ENCODE measurements at places on chromosomes 11 and 22.

DNA sequence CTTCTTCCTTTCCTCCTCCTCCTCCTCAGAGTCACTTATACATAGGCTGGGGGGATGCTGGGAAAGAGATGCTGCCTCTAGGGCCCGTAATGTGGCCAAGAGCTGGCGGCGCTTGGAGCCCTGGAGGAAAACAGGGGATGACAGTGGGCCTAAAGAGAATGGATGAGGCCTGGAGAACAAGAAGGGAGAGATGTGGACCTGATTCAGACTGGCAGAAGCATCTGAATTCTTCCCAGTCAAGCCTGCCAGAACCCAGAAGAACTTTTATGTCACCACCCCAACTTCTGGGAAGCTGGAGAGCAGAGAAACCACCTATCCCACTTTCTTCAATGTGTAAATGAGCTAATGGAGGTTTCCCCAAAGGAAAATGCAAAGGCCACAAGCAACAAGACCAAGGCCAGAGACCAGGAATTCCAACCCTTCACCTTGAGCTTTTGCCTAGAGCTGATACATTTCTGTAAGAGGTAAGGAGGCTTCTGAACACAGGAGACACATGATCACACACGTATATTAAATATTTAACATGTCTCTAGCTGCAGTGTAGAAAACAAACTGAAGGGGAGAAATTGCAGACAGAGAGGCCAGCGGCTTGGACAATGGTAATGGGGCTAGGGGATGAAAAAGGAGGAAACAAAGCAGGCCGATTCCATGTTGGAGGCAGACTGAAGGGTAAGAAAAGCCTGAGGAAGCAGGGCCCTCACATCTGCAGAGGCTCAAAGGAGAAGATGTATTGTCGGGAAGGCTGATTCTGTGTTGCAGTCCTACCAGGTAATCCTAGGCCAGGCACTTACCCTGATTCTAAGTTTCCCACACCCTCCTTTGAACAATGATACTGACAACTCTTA is 1.1 kb downstream of the RRP8 start:
- no peak for DNase-seq

DNA sequence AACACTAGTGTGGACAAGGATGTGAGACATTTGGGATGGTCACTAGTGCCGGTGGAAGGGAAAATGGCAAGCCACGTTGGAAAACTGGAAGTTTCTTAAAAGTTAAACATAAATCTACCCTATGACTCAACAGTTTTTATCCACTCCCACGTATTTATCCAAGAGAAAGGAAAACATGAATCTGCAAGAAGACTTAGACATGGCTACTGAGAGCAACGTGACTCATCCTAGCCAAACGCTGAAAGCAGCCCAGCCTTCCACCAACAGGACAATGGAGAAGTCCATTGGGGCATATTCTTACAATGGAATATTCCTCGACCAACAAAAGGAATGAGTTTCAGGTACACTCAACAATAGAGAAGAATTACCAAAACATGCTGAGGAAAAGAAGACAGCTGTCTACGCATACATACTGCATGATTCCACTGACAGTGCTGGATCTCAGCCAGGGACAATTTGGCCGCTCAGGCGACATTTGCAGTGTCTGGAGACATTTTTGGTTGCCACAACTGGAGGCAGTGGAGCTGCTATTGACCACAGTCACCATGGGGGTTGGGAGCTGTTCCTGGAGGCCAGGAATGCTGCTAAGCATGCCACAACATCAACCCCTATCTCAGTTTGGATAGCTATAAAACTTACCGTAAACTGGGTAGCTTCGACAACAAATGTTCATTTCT is 21.2 kb downstream of the SYT13 start:
- no peak for DNase-seq

DNA sequence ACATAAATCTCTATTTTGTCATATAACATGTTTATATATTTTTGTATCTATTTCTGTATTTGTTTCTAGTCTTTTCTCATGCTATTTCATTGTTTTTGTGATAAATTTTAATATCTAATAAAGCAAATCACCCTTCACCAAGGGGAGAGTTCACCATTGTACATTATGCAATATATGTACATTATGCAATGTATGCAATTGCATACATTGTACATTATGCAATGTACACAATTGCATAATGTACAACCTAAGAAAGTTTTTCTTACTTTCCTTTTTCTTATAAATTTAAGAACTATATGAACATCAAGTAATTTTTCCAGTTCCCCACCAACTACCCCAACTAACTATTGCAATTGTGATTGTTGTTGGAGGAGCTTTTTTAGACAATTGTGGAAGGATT is 44.1 kb upstream of the GLYATL2 start:
- DNase-seq = no peak

GRCh38 chr11:11660363-11660740 is 38.5 kb upstream of the GALNT18 start:
- DNase-seq = no peak

DNA sequence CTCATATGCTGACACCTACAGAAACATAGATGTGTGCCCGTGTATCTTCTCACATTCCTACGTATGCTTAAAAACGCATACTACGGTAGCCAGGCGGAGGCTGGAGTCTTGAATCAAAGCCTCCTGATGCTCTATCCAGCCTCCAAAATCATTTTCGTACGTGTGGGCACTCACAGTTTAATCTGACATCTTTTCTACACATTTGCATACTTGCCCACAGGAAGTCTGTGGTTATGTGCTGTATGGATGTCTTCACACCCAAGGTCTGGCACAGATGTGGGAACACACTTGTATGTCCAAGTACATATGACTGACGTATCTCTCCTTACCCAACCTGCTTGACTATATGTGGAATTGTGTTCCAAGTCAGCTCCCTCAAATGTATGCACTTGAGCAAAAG is 561.8 kb upstream of the CADM1 start:
- DNase-seq = no peak

GRCh38 chr11:7275133-7275532 is 23.4 kb downstream of the SYT9 start:
- DNase-seq = no peak

- no peak for DNase-seq
Measured at GRCh38 chr11:103545551-103545950, 436.3 kb downstream of the DYNC2H1 start.

DNA sequence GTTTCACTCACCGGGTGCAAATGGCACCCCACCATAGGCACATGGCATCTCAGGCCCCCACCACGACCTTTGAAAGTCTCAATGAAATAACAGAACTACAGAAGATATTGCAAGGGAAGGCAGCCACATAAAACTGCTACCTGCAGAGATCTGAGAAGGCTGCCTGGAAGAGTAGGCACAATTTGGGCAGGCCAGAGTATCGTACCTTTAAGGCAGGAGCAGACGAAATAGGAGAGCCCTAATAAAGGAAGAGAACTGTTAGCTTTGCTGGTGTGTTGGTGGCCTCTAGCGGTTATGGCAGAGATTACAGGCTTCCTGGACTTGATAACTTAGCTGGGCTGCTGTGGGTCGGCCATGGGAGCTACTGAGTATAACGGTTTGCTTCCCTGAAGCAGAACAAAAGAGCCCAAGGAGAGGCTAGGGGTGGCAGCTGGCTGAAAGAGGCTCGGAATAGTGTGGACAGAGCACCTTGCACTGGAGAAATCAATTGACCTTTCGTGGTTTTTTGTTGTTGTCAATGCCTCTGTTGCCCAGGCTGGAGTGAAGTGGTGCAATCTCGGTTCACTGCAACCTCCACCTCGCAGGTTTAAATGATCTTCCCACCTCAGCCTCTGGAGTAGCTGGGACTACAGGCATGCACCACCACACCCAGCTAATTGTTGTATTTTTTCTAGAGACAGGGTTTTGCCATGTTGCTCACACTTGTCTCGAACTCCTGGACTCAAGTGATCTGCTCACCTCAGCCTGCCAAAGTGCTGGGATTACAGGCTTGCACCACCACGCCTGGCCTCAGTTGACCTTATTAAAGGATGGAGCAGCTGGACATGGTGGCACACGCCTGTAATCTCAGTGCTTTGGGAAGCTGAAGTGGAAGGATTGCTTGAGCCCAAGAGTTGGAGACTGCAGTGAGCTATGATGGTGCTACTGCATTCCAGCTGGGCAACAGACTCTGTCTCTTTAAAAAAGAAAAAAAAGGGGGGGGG is 4.8 kb downstream of the SDF2L1 start:
- no peak for DNase-seq

DNA sequence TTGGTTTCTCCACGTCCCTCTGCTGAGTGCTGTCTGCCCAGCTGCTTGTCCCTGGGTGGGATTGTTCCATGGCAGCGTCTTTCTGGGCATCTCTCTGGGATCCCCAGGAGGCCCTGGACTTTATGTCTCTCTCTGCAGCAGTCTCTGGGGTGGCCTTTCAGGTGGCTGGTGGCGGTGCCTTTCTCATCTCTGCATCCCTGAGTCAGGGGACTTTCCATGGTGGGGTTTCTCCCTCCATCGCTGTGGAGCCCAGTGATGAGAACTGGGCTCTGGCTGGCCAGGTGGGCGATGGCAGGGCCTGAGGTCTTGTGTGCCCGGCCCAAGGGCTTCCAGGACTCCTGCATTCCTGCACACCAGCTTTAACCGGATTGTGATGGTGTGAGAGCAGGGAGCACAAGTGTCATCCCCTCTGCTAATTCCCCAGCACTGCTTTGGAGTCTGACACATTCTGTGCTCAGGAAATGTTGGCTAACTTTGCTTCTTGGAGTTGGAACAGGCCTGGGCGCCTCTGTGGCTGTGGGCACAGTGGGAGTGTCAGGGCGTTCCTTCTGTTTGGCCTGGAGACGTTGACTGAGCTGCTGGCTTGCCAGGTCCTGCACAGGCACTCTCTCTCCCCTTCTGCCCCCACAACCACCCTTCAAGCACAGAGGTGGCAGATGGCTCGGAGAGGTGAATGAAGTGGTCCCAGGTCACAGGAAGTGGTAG is 27.9 kb downstream of the FAM83F start:
- DNase-seq = no peak

DNA sequence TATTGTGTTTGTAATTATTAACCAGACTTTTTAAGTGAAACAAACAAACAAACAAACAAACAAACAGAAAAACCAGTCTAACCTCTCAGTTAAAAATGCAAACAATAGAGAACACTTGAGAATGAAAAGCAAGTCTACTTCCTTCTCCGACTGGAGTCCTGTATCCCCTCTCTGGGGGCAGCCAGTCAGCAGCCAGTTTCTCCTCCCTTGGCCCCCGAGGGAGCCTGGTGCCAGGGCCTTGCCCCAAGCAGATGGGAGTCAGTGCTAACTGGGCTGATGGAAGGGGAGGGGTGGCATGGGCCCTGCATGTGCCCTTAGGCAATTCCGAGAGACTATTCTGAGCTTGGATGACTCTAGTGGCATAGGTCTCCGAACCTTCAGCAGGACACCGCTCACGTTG is 137.2 kb downstream of the GRIK4 start:
- DNase-seq = no peak

DNA sequence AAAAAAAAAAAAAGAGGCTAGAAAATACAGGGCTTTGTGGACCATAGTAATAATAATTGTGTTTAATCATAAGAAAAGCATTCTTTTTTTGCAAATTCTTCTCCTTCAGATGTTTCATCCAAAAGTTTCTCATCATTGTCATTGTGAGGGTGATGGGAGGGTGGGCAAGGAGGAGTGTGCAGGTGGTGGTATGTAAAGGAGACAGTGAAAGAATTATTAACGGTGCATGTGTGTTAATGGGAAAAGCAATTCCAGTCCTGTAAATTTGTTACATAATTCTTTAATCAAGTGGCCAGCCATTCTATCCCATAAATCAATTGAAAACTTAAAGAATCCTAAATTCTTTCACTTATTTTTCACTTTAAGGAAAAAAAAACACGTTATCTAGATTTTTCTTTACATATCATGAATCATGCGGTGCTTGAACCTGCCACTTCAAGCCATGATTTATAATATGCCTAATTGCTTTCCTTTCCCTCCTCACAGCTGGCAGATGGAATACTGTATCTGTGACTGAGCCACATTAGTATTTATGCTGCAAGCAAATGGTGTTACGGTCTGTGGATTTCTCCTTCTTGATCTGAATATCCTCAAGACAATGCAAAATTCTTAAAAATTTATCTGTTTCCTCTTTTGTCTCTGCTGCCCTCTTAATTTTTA is 318.5 kb downstream of the JRKL start:
- no peak for DNase-seq

DNA sequence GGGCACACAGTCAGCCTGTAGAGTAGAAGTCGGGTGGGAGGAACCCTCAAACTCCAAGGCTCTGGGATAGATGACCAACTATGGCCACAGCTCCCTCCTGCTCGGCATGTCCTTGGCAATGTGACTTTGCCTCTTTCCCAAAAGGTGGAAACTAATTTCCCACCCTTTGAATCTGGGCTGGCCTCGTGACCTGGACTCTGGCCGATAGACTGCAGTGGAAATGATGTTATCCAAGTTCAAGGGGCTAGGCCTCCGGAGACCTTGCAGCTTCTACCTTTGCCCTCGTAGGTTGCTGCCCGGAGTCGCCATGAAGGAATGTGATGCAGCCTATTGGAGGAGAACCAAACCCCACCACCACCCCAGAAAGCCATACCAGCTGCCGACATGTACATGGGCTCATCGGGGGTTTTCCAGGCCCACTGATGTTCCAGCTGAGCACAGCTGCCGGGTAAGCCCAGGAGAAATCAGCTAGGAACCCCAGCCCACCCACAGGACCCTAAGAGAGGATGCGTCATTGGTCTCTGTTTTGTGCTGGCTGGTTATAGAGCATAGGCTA is 30.4 kb downstream of the KCNJ4 start:
- DNase-seq = no peak

- DNase-seq = no peak
Measured at GRCh38 chr11:80700386-80700785, 1259.6 kb upstream of the TENM4 start.

DNA sequence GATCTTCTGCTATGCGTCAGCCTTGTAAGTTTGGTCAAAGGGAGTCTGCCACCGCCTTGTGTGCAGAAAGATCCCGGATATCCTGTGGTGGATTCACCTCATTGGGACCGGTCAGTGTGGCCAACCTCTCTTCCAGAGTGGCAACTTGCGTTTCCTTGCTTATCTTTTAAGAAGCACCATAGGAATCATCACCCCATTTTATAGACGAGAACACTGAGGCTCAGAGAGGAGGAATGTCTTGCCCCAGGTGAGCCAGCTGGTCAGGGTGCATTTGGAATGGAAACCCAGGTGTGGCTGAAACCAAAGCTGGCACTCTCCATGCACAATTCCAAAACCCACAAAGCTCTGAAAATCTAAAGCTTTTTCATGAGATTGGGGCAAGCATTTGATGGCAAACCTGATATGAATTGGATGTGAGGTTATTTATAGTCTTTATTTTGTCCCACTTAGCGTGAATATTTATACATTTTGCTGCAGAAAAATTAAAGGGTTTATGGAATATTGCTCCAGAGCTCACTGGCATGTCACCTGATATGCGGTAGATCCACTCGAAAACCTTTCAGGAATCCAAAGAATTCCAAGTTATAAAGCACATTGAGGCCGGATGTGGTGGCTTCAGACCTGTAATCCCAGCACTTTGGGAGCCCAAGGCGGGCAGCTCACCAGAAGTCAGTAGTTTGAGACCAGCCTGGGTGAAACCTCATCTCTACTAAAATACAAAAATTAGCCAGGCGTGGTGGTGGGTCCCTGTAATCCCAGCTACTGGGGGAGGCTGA is 12.1 kb upstream of the EIF3D start:
- no peak for DNase-seq

GRCh38 chr11:74169738-74170458 is 904 bp downstream of the C2CD3 start:
- no peak for DNase-seq

- no peak for DNase-seq
Measured at GRCh38 chr22:29205252-29205593, 473 bp upstream of the EMID1 start.

GRCh38 chr11:477052-477715 is 27.1 kb downstream of the PTDSS2 start:
- no peak for DNase-seq

- no peak for DNase-seq
Measured at GRCh38 chr11:112249871-112250610, 10.6 kb downstream of the PLET1 start.

GRCh38 chr22:37913233-37913721 is 7.2 kb downstream of the MICALL1 start:
- no peak for DNase-seq
